Stimulated activated CD8-positive, alpha-beta memory T cell treated with anti-CD3 and anti-CD28 coated beads, Interleukin-7, amount 100 ng/mL, for 4 hours (primary cell): ENCODE measurements at places on chromosomes 4 and X.

- no peak for DNase-seq
Measured at GRCh38 chrX:118579417-118579816, 83.8 kb downstream of the DOCK11 start.

DNA sequence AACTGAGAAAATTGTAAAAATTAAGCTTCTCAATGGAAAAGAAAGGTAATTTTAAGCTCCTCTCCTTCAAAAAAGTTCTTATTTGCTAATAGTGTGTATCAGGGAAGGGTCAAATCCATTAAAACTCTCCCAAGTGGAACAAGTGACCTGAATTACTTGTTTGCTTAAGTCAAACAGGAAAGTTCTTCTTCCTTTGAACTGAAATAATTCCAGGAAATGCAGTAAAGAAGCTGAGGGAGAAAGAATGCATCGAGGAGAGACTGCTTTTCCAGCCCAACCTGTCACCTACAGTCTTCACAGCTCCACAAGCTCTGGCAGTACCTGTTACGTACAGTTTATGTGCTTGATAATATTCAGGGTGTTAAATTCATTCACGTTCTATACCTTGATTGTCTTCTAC, 131.1 kb downstream of the KLHL8 start:
- DNase-seq, result no peak

DNA sequence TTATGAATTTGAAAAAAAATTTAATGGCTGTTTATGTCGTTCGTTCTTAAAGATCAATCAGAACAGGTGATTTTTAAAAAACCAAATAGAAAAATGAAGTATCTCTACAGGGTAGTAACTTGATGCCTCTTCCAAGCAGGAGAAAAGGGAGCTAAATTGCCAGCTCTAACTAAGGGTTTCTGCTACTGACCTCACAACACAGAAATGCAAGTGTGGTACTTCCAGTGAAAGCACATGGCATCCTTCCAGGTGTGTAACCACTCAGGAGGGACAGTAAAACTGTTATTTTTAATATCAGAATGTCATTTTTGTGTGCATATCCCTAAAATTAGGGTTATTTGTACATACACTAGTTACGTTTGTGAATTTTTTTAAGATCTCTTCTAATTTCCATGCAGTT, 116.8 kb upstream of the ZCCHC13 start:
- DNase-seq, result no peak

- DNase-seq, result no peak
Measured at GRCh38 chr4:76704133-76704881, 193.6 kb downstream of the SOWAHB start.

DNA sequence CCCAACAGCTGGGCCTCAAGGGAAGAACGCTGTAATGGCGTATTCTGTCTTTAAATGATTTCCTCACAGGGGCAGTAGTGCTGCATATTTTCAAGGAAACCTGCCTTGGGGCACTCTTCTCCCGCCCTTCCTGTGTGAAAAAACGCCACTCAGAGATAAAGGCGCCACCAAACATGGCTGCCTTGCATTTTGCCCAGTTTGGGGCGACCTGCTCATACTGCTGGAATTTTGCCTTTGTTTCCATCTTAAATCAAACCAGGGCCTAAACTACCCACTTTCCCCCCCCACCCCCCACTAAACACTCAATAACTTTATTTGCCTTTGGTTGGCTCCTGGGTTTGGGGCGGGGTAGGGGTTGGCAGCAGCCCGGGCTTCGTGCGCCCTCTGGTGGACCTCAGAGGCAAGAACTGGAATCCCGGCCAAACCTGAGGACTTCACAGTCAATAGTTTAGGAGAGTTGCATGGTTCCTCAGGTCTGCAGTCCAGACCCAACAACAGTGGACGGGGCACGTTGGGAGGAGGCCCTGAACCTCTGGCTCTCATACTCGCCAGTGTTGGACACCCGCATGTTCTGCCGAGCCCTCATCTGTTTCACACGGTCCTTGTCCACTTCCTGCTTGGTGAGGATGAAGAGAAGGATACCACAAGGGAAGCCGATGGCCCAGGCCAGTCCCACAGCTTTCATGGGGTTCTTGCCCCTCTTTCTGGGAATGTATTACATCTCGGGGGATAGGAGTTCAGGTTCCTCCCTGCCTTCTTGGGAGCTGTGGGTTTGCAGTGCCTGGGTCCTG, 220.1 kb upstream of the STK26 start:
- DNase-seq, result peak; percentile 49

DNA sequence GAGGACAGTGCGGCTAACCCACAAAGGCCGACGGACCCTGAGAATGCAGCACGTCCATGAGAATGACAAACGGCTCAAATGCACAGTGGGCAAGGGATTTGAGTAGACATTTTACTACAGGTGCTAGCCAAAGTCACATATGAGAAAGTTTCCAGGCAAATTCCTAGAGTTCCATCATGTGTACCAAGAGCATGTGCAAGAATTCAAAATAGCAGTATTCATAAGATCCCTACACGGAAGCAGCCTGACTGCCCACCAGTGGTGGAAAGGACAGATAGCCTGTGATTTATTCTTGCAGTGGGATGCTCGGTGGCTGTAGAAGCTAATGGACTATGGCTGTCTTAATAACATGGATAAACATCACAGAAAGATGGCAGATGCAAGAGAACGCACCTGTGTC, 68.0 kb downstream of the RGS12 start:
- no peak for DNase-seq

DNA sequence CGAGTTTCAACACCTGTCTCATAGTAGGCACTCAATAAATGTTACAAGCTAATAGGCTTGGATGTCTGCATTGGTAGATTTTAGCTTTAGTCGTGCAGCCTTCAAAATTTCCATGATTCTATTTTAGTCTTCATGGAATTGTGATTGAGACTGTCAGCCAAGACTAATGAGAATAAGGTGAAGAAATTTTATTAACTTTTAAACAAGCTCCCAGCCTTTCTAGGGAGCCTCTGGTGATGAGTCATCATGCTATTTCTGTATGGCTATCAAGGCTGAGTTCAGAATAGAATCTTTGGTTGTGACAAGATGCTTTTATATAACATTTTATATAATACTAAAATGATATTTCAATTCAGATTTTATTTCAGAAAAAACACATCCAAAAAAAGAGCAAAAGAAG, 685.8 kb downstream of the GABRG1 start:
- DNase-seq, result no peak

- DNase-seq, result no peak
Measured at GRCh38 chrX:97027384-97027922, 143.7 kb downstream of the RPA4 start.

DNA sequence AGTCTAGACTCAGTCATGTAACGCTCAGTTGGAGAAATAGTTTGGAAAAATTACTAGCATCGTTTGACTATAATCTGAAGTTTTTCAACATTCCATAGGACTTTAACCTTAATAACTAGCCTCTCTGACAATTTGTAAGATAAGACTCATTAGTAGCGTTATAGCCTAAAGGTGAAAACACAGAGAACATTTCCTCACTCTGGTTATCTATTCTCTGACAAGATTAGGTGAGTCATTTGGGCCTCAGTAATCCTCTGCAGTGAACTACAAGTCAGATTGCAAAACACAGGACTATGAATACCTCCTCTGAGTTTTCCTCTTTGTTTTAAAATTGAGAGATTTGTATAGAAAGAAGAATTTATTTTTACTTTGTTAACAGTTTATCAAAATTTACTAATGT, 31.8 kb upstream of the PDLIM5 start:
- no peak for DNase-seq

DNA sequence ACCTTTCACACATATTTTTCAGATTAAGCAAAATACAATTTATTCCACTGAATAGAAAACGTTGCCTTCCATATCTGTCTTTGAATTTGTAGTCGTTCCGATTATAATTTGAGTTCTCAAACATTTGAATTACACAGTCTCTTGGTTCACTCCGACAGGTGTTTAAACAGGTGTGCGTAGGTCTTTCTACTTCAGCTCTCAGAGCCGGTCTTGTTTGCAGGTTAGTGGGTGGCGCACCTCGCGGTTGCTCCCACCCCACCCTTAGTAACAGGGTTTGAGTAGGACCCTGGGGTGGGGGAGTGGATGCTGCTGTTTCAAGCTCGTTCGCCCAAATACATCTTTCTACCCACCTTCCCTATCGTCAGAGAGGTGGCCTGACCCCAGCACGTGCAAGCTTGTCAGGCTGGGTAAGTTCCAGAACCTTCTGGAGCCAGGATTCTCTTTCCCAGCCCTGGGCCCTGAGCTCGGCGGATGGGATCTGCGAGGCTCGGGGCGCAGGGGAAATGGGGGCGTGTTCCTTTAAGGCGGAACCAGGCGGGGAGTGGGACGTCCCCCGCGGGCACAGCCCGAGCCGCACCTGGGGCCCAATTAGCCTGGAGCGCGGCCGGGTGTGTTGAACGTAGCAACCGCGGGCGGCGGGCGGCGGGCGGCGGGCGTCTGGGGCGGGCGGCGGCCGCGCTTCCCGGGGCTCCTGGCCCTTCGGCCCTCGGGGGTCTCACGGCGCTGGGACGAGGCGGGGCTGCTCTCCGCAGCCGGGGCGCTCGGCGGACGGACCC, at the start of gene FAM149A:
TSS of gene FAM149A (plus strand) at position 591 of the 776 bp plus-strand sequence.
- peak; percentile 21 for DNase-seq

DNA sequence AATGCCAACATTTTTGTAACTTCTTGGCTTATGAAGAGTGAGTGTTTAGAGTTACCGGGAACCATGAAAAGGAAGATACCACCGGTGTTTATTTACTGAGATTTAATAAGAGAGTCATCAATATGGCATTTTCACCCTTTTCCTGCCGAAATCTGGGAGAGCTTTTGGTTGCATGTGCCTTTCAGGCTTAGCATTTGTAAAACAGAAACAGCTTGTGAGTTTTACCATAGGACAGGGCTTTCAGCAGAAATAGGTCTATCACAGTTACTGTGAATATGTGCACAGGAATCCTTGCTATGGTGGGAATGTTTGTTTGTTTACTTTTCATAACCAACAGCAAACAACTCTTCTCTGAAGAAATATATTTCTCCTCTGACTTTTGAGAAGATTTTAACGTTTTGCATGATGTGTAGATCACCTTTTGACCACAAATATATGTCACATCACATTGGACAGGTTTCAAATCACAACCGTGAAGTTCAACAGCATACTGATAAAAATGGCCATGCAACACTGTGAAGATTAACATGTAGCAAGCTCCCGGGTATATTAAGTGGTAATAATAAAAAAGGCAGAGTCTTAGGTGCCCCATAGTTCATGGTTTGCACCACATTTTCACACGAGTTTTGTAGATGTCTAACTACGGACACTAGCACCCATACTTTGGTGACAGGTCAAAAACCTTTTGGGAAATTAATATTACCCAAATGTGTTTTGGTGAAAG, 21.3 kb downstream of the ARHGAP24 start:
- no peak for DNase-seq

DNA sequence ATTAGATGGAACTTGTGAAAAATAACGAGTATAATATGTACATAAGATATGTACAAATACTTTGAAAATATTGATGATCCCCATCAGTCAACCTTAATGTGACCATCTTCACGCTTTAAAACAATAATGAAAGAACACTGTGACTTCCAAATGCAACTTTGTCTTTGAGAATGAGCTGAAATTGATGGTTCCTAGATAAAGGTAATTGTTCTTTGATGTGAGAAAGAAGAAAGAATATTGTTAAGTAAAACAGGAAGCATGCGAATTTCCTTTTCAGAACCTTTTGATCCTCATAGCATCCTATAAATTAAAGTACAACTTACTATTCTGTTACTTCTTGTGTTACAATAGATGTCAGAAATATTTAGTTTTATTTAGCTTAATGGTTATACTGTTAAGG, 22.2 kb downstream of the IL2 start:
- DNase-seq, result no peak

GRCh38 chrX:18290200-18290599, 64.3 kb downstream of the SCML2 start:
- DNase-seq, result no peak
